ENCODE measurements at places on chromosomes 13 and 19.

- peak; percentile 98 for DNase-seq
Measured at GRCh38 chr13:50123862-50124535, 108.8 kb downstream of the KCNRG start.

DNA sequence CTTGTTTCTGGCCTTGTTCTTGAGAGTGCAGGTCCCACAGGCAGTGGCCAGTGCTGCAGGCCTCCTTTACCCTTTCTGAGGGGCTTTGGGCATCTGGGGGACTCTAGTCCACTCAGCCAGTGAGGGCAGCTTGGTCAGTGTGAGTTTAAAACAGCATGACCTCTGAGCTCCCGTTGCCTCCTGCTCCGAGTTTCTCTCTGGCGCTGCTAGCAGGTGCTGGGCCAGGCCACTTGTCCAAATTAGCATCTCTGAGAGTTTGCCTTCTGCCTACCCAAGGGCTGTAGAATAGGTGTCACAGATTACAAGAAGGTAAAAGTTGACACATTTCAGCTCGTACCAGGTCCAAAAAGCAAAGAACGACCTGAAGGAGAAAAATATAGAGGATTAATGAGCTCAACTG is 105.9 kb downstream of the SIPA1L3 start:
- no peak for DNase-seq

DNA sequence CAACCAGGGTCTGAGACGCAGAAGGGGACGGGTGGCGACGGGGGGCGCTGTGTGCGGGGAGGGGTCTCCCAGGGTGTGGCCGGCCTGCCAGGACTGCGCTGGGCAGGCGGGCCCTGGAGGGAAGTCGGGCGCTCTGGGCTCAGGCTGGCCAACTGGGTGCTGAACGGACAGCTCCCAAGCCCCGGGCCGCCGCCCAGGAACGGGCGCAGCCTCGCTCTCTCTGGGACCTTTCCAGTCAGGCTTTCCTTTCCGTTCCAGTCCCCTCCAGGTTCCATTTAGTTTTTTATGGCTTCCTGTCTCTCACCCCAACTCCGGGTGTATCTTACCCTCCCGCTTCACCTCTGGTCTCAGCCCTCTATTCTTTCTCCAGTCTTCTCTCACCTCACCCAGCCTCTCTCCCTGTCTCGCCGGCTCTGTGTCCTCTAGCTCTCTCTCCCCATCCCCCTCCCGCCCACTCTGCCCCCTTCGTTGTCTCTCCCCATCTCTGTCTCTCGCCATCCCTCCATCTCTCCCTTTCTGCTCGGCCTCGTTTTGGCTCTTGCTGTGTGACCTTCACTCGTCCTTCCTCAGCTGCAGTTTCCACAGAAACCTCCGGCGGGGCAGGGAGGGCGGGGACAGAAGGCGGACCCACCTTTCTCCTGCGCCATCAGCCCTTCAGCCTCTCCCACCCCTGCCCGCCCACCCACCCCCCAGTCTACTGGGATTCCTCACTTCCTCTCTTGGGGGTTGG is 3.3 kb upstream of the ATP1A3 start:
- peak; percentile 38 for DNase-seq

DNA sequence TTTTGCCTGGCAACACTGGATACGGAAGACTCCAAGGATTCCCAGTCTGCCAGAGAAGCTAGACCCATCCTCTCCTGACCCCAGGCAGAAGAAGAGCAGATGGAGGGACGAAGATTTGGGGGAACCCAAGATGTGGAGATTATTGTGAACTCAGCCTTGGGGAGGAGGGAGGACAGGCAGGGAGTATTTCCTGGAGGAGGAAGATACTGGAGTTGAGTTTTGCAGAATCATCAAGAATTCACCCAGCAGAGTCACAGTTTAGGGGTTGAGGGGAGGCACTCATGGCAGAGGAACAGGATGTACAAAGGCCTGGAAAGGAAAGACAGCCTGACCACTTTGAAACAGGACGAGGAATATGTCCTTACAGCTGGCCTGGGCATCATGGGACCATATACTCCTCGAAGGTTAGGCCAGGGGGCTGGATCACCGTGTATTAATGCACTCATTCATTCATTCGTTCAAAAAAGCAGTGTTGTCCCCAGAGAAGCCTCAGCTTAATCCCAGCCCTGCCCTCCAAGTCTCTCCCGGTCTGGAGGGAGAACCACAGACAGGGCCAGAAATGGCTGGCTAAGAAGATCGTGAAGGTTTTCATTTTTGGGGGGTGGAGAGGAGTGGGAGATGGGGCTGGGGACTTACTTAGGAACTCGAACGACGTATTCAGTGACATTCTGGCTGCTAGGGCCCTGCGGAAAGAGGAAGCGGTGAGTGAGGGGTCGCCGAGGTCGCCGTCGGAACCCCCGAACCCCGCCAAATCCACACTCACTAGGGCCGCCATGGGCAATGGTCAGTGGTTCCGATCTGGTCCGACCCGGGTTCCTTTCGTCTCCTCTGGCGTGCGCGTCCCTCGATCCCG is 517 bp downstream of the GTF2F1 start:
- DNase-seq: no peak

GRCh38 chr19:15463861-15464371 is 428 bp downstream of the RASAL3 start:
- DNase-seq: no peak

GRCh38 chr19:51777570-51778462 is 16.8 kb downstream of the FPR2 start:
- DNase-seq: peak; percentile 90

- DNase-seq: no peak
Measured at GRCh38 chr13:38636761-38637160, 50.1 kb upstream of the FREM2 start.

DNA sequence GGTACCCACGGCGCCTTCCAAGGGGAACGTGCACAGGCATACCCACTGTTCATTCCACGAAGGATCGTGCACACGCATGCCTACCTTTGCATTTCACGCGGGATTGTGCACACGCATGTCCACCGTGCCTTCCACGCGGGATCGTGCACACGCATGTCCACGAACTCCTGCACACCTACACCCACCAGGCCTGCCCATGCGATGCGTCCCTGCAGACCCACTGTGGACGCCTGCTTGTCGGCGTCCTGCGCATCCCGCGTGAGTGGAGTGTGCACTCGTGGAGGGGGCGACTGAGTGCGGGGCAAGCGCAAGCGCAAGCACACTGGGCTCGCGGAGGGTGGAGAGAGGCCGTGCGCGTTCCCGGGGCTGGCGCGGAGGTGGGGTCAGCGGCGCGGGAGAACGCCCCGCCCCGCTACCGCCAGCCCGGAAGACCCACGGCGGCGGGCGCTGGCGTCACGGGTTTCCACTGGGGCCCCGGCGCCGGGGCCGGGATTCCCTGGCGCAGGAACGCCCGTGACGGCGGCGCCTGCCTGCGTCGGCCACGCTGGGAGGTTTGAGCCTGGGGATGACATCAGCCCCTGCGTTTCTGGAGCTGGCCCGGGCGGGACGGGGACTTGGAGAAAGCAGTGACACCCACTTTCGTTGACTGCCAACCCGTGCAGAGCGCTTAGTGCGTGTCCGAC is 18.7 kb downstream of the GADD45B start:
- DNase-seq: peak; percentile 79

- DNase-seq: peak; percentile 73
Measured at GRCh38 chr19:8641908-8642547, 11.6 kb downstream of the NFILZ start.
